ENCODE measurements at places on chromosomes 2 and 18. TPM values are rescaled to one million over a fixed set of nuclear protein-coding genes. Genes with fewer than 3 reads are reported as not detected.

INHA gene
- not detected for total RNA-seq

GPR155 gene
- total RNA-seq, result 14.0 TPM

DPYSL5 gene
- not detected for total RNA-seq

GRCh38 chr2:40435426-40436092 is 16.3 kb downstream of the SLC8A1 start:
- DNase-seq, result no peak

DNA sequence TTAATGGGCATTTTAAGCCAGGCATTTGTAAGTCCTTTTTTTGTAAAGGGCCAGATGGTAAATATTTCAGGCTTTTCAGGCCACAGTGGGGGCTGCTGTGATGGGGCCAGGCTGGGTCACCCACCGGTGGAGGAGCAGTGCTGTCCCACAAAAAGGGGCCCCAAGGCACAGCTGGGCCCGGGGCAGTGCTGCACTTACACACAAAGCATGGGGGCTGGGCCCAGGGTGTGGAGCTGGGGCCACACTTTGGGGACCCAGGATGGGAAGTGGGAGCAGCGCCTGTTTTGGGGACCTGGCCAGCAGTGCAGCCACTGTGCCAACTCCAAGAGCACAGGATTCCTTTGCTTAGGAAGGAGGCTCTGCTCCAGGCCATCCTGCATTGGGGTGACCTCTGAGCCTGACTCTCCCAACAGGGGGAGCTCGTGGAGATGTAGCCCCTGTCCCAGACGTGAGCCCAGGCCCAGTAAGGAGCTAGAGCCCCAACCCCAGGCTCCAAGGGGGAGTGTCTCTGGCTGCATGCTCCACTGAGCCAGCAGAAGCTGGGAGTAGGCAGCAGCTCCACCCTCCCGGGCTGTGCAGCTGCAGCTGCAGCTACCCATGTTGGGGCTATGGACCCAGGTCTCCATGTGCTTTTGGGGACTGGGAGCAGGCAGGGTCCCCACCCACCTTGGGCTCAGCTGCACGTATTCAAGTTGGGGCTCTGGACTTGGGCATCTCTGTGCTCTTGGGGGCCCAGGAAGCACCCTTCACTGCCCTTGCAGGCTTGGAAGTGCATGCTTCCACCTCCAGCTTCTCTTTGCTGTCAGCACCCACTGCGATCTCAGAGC is 1036.5 kb upstream of the CNTNAP5 start:
- DNase-seq, result no peak

- DNase-seq, result no peak
These were observed 179.5 kb upstream of the PARD3B start for GRCh38 chr2:204365811-204366210.

DNA sequence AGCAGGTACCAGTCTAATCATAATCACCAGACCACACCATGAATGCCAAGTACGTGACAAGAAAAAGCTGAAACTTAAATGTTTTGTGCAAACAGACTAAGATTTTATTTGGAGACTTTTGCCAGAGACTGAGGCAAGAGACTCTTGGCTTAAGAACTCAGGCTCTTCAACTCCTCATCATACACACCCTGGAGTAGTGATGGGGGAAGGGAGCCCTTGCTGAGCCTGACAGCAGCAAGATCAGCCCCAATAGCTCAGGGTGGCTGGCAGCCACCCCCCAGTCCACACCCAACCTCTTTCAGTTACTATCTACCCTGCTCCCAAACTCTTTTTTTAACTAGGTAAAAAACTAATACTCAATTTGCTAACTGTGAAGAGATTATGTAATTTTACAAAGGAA is 114.8 kb downstream of the CCBE1 start:
- DNase-seq, result no peak

GRCh38 chr2:140359056-140359771 is 1579.0 kb upstream of the NXPH2 start:
- DNase-seq, result no peak

All from T-helper 17 cell (primary cell).